ENCODE measurements at places on chromosomes 11 and 22.

DNA sequence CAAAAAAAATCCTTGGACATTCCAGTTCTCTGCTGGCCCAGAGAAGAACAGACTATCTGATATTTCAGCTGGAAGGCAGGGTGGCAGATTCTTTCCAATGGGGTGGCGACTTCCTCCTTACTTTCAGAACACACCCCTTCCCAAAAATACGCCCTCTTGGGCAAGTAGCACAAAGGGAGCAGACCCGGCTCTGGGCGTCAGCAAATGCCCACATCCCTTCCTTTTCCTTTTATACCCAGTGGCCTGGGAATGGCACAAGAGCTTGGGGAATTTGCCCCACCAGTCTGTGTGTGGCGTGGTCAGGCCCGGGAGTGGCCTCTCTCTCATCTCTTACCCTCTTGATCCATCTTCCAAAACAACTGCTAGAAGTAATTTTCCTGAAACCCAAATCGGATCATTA is 33.0 kb upstream of the NUP160 start:
- no peak for DNase-seq

DNA sequence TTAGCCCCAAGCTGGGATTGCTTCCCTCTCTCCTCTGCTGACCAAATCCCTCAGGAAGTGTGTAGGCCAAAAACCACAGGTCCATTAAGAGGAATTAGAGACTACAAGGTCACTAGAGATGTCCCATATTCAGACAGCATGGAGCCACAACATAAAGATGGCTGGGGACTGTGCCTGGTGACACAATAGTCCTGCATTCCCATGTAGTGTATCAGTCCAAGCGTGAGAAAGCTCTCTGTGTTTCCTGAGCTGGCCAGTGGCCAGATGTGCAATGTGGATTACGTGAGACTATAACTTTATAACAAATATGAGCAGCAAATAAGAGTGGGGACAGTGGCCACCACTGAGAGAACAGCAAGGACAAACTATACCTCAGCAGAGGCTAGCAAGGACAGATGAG is 7.6 kb upstream of the MS4A10 start:
- DNase-seq: no peak

DNA sequence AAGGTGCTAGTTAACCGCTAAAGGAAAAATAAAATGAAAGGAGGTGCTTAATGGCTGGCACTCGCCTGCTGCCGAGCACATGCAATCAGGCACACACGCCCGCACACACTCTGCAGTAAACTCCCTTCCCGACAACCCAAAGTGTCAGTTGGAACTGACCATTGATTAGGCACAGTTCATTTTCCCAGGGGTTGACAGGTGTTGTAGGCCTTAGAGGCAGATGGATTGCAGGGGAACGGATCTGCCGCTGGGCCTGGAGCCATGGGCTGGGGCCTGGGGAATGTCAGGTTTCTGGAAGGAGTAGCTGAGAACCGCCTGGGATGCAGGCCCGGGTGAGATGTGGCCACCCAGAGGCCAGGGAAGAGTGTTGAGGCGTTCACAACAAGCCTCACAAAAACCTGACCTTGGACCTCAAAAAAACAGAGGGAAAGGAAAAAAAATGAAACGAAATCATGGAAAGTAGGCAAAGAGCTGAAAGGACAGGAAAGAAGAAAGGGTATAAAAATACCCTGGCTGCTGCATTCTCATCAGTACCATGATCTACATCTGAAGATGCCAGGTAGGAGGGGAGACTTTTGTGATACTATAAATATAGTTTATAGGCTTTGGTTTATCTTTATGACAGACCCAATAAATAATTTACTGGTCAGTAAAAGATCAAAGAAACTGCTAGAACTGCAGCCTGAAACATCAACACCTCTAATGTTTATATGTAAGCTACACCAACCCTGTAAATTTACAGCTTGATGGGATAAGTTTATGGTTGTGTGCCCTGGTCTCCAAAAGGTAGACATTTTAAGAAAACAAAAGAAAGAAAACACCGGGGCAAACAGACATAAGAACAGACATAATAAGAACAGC is 313.4 kb downstream of the BUD13 start:
- no peak for DNase-seq

DNA sequence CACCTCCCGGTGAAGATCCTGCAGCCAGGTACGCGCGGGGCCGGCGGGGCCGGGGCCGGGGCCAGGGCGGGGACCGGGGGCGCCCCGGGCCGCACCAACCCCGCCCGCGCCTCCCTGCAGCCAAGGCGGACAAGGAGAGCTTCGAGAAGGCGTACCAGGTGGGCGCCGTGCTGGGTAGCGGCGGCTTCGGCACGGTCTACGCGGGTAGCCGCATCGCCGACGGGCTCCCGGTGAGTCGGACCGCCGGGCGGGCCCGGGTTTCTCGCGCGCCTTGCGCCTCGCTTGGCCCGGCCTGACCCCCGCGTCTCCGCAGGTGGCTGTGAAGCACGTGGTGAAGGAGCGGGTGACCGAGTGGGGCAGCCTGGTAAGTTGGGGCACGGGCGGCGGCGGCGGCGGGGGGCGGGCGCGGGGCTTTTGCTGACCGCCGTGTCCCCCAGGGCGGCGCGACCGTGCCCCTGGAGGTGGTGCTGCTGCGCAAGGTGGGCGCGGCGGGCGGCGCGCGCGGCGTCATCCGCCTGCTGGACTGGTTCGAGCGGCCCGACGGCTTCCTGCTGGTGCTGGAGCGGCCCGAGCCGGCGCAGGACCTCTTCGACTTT is 531 bp downstream of the PIM3 start:
- DNase-seq: no peak

- DNase-seq: no peak
Observed at GRCh38 chr22:38881464-38881871, 9.5 kb upstream of the CBX6 start.

DNA sequence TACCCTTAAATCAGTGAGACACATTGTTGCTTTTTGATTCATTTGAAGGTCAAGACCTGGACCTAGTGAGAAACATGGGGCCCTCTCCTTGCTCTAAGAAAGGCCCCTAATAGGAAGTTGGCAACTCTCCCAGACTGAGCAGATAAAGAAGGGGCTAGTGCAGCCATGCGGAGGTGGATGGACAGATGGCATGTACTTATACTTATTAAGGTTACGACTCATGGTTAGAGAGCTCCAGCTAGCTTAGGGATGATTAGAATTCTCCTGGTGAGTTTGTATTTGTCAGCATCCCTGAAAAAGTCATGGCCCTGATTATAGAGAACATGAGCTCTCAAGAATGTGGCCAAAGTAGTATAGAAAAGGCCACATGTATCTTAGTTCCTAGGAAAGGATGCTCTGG is 112.1 kb upstream of the BDNF start:
- no peak for DNase-seq

DNA sequence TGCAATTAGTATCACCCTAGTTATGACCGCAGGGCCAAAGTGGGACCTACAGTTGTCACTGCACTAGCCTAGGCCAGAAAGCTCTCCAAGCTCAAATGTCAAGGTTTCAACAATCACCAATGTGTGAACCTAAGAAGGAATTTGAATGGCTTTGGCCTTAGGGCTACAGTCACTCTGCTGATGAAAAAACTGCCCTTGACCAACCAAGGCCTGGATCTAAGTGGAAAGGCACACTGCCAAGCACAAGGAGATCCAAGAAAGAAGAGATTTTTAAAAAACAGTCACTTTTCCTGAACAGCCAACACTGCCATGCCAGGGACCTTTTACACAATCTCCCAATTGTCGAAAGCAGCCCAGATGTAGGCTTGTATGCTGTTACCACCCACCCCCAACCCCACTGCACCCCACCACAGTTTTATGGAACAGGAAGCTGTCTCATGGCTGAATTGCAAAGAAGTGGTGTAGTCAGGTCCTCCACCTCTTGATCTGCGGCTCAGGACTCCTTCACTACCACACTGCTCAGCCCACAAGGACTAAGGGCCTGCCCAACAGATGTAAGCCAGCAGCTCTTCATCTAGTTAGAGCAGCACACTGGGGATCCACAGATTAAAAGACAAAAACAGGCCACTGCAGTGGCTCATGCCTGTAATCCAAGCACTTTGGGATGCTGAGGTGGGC is 32.9 kb downstream of the SMCO4 start:
- no peak for DNase-seq

- DNase-seq: no peak
Observed at GRCh38 chr11:41382927-41383326, 76.5 kb downstream of the LRRC4C start.

DNA sequence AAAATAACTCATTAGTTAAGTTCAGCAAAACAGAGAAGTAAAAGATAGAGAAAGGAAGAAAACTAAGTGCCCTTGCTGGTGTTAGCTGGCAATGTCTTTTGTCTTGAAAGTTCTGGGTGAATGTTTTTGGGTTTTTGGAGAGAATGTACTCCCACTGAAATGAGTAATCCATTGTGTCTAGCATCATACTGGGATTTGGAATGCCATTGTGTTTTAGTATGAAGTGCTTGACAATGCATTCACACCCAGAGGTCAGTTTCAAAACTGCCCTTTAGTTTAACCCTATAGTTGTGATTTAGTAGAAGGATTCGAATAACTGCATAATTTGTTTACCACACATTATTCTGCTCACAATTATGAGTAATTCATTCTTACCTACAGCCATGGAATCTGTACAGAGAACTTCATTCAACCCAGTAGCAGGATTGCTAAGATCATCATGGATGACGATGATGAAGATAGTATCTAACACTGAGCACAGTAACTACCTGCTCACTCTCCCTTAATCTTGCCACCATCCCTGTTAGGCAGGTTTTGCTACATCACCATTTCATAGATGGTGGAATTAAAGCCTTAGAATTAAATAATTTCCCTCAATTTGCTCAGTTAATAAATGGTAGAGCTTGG is 33.9 kb downstream of the MAML2 start:
- no peak for DNase-seq

DNA sequence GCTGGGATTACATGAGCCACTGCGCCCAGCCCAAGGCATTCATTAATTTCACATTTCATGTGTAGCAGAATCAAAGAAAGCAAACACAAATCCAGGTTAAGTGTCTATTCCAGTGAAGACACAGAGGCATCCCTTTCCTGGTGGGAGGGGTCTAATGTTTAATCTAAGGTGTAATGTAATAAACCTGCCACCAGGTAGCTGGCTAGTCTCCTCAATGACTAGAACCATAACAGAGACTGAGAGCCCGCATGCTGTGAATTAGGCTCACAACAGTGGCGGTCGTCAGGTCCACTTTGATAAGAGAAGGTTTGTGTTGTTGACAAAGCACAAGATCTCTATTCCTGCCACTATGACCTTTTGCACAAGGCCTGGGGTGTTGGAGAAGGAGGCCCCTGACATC is 64.2 kb upstream of the ADA2 start:
- no peak for DNase-seq

DNA sequence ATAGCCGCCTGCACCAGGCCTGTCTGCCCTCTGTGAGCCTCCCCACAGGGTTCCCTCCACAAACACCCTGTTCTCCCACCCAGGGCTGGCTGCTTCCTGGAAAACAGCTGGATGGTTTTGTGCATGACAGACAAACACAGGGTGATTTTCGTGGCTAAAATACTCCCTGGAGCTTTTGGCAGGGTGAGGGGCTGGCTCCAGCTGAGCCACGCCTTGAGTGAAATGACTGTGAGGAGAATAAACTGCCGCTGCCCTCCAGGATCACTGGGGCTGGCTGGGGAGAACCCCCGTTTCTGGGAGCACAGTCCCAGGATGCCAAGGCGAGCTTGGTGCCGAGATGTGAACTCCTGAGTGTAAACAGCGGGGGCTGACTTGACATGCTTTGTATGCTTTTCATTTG is 20.3 kb upstream of the PPP6R3 start:
- DNase-seq: no peak

GRCh38 chr11:10022764-10023163 is 271.3 kb downstream of the SBF2 start:
- DNase-seq: no peak

DNA sequence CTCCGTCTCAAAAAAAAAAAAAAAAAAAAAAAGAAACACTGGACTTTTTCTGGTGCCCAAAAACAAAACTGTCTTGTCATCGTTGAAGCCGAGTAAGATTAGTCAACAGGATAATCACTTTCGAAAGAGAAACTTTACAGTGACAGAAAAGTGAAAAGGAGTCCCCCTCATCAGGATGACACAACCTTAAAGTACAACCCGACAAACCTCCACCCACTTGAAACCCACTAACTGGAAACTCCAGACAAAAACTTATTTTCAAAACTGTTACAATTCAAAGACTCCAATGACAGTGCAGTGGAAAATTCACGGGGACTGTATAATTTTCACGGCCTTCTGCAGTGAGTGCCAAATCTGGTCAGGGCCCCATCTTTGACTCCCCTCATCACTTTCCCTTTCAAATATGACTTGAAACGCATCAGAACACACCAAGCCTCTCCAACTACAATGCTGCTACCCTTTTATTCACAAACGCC is 1.3 kb downstream of the DENND5A start:
- DNase-seq: no peak

DNA sequence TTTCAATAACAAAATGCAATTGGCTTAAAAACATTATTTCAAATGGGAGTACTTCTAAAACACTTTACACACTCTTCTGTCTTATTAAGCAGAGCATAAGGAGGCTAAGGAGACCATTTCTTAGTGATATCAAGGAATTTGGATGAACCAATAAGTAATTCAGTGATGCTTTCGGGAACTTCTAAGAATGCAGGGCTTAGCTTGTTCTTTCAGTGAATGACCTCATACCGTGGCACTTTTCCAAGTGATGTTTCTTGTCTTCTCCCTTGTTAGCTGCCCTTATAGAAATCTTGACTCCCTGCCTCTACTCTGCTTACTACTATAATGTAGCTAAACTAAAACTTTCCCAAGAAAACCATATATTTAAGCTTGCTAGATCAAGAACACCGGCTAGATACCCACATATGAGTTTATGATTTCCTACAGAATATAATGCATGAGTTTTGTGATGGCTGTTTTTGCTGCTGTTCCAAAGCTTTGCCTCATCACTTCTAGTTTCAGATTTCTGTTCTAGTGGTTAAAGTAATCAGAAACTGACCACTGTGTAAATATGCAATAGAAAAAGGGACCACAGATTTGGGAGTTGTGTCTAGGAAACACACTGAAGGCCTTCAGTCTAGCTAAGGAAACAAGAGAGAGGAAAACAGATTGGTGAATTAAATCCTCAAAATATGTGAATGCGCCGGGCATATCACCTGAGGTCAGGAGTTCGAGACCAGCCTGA is 37.5 kb upstream of the STK33 start:
- DNase-seq: no peak

DNA sequence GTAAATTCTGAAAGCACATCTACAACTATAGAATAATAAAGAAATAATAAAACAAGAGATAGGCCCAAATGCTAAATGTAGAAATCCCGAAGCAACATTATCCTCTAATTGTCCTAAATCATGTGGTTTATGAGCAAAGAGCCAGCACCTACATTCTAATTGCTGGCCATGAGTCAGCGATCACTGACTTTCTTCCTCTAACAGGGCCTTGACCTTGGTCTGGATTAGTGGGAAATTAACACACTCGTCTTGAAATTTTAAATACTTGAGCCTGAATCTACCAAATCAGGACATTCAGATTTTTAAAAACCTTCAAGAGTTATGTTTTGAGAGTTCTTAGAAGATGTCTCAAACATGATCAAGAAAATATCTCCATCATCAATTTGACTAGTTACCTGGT is 727.6 kb downstream of the METTL15 start:
- DNase-seq: no peak

GRCh38 chr11:60890696-60891095 is 15.7 kb downstream of the PRPF19 start:
- DNase-seq: no peak

GRCh38 chr11:111944139-111944538 is 7.0 kb downstream of the DIXDC1 start:
- DNase-seq: no peak

Measured in NCI-H187 (cell line).